ENCODE measurements at places on chromosomes 11 and 22.

DNA sequence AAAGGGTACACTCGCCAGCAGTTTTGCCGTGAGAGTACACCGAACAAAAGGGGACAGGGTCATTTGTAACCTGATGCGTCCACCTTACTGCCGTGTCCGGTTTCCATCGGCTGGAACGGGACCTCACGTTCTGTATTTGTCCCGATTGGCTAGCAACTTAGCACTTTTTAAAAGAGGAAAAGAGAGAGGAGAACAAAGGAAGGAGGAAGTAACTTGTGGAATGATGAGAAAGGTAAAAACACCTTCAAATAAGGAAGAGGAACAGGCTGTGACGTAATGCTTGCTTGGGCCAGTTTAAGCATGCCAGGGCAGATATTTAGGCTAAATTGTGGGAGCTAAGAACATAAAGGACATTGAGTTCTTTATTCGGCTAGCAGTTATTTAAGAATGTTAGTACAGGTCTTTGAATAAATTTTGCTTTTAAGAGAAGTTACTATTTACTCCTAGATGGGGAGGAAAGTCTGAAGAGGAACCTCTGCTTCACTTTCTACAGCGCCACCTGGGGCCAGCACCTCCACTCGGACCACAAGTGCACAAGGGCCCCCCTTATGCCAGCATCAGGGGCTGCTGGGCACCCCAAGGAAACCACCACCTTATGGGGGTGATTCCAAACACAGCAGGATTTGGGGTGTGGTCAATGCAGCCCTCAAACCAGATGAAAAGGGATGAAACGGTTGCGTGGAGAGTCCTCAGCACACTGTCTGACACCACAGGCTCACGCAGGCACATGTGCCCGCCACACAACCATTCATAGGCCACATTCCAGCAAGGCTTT lies 5.8 kb downstream of the ARSA start:
- no peak for DNase-seq

DNA sequence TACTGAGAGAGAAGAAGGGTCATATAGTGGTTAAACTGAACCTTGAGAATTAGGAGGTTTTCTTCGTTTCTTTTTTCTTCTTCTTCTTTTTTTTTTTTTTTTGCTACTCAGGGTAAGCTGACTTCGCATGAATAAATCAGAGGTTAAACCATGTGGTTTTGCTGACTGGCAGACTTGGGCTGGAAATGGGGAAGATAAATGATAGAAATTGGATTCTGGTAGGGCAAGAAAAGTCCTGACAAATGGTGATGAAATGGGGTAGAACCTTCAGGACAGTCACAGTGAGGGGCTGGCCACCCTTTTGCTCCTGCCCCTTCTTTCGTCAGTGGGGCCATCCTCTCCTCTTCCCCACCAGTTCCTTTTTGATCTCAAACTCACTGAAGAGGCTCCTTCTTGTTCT lies 1.6 kb upstream of the SWAP70 start:
- no peak for DNase-seq

DNA sequence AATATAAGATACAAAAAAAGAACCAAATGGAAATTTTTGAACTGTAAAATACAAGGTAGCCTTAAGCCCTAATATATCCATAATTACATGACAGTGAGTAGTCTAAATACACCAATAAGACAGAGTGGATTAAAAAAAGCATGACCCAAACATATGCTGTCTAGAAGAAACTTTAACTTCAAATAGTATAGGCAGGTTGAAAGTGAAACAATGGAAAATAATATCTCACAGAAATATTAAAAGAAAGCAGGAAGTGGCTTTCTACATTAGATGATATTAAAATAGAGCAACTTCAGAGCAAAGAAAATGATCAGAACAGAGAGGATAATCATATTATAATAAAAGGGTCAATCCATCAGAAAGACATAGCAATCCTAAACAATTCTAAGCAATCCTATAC lies 21.8 kb downstream of the DCUN1D5 start:
- no peak for DNase-seq

GRCh38 chr11:79226126-79226525 lies 214.7 kb downstream of the TENM4 start:
- DNase-seq, result no peak

GRCh38 chr22:29892315-29893156 lies 9.6 kb downstream of the MTMR3 start:
- DNase-seq, result no peak

GRCh38 chr11:117039900-117040299 lies 58.3 kb downstream of the SIK3 start:
- no peak for DNase-seq

DNA sequence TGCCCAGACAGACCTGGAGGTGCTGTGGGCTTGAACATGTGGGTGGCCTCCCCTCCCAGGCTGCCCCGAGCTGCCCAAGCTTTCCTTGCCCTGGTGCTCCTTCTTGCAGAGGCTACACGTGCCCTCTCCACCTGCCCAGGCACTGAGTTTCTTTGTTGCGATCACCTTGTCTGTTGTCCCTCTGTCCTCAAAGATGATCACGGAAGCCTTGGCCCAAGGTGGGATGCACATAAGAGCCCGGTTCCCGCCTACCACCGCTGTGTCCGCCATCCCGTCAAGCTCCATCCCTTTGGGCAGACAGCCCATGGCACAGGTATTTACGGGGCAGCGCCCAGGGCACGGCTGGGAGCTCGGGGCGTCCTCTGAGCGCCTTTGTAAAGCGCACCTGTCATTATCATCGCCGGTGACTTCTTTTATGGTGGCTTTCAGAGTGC lies 67.5 kb downstream of the MED15 start:
- DNase-seq, result no peak

GRCh38 chr22:38927033-38927781 lies 30.2 kb upstream of the APOBEC3A start:
- DNase-seq, result no peak

DNA sequence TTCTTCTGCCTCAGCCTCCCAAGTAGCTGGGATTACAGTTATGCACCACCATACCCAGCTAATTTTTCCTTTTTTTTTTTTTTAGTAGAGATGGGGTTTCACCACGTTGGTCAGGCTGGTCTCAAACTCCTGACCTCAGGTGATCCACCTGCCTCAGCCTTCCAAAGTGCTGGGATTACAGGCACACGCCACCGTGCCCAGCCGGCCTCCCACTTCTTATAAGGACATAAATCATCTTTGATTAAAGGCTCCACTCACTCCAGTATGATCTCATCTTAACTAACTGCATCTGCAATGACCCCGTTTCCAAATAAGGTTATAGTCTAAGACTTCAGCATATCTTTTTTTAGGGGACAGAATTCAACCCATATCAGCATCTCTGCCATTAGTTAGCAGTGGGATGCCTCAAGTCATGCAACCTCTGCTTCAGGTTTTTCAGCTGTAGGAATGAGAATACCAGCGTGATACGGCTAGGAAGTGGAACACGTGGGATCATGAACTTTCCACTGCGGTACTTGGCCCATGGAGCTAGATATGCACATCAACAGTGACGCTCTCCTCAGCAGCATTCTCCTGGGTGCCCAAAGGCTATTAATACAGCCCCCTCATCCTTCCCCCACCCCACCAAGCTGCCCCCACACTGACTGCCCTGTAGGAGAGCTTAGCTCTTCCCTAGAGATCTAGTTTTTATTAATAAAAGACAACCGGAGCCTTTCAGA lies 41.4 kb downstream of the MCHR1 start:
- DNase-seq, result no peak

DNA sequence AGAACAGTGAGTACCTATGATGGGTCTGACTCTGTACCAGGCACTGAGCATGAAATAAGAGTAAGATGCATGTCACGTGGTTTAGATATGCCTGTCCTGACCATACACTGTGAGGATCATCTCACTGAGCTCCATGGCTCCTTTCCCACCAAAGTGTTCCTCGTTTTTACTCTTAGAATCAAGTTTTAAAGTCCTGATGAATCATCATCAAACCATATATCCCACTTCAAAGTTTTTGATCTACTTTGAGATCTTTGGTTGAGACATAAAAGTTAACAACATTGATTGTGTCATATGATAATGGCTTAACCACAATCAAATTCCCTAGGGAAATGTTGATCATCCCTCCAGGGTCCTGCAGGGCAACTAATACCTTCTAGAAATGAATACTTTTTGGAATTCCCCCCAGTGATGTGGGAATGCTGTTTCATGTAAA lies 12.8 kb downstream of the ETS1 start:
- no peak for DNase-seq

DNA sequence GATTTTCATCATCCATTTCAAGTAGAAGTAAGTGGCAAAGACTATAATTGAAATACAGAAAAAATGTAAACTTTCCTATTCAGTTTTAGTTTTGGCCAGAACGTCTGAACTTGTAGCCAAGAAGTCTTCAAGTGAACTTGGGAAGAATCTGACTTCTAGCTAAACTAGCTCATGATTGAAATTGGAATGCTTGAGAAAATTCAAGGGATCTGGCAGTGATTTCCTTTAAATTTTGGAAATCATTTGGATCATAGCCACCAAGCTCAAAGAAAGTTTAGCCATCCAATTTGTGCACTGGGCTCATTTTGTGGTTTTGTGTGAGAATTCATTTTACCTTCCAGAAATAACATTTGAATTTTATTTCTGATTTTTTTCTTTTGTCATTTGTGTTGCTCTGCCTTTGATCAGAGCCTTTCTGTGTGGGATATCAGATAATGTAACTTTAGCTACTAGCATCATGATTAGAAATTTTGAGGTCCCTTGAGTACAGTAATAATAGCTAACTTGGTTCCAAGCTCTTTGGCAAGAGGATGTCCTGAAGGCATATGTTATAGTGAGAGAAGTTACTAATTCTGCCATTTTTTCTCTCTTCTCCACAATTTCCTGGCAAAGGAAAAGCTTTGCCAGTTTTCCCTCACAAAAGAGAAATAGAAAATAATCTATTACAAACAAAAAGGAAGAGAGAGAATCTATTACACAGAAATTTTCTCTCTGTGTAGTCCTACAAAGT lies 2123.7 kb upstream of the RAG2 start:
- no peak for DNase-seq

DNA sequence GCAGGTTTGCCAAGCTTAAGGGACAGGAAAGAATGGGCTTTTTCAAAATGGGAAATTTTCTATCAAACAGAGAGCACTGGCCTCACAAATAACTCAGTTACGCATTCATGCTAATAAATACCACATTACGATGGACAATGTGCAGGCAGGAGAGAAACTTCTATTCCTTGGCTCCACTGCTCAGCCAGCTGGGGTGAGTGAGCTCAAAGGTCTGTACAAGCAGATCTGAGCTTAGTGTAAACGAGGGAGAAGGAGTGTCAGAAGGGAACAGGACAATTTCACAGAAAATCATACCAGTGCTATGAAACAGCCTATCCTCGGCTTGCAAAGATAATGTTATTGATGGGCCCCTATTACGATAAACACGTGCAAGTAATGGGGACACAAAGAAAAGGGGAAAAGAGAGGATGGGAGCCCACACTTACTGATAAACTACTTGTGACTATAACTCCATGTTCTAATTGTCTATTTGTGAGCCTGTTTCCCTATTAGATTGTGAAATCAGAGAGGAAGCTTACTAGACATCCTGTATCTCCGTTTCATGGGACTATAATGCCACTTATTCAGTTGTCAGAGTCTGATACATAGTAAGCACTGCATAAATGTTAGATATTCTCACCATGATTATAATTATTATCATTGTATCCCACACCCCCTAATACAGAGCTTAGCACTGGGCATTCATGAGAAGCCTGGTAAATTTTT lies 46.3 kb downstream of the AMOTL1 start:
- no peak for DNase-seq

DNA sequence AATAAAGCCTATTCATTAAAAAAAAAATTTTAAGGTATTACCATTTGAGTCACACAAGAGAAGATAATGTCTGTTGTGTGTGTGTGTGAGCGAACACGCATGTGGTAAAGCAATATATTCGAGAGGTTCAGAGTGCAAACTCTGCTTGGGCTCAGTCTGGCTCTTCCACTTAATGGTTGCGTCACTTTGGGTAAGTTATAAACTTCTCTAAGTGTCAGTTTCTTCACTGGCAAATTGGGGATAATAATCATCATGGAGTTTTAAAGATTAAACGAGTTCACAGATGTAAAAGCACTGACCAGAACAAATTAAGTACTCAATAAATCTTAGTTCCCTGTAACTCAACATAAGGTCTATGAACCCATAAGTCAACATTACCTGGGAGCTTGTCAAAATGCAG lies 37.0 kb downstream of the SIK3 start:
- no peak for DNase-seq

DNA sequence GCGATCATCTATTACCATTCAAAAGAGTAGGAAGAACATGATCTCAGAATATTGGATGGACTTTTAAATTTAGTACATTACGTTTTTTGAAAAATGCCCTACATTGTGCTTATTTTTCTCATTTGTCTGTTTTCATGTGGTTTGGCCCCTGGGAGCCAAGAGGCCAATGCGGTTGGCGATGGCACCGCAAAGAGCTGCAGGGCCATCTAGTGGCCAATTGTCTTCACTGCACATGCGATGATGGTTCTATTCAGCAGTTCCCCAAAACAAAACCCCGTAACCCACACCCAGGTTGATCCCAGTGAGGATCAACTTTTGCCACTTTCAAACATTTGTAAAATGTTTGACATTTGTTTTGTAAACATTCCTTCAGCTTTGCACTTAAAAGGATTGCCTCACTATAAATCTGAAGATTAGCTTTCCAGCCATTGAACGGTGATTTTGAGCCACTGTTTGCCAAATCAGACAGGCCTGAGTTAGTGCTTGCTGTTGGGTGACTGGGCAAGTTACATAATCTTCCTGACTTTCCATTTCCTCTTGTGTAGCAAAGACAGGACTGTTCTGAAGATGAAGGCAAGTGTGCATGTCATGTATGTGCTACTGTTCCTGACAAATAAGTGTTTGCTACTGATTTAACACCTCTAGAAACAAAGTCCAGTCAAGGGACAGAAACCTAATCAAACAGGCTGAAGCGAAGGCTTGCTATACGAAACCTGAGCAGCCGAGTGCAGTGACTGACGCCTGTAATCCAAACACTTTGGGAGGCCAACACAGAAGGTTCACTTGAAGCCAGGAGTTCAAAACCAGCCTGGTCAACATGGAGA lies 29.2 kb upstream of the XBP1 start:
- peak; percentile 80 for DNase-seq

DNA sequence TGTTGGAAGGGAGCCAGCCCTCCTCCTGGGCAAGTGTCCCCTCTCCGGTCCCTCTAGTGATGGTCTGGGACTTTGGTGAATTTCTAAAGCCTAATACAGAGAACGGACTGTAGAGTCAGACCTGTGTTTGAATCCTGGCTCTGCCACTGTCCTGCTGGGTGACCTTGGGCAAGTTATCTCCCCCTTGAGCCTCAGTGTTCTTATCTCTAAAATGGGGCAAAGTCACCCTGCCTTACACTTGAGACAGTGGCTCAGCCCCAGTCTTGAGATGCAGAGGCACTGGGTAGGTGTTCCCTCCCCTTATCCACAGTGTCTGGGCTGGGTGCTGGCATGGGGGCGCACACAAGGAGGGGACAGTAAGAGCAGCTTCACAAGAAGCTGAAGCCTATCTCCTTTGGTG lies 20.9 kb downstream of the DGAT2 start:
- no peak for DNase-seq

- DNase-seq, result no peak
These were observed 56.3 kb downstream of the LRRC74B start for GRCh38 chr22:21101877-21102638.

DNA sequence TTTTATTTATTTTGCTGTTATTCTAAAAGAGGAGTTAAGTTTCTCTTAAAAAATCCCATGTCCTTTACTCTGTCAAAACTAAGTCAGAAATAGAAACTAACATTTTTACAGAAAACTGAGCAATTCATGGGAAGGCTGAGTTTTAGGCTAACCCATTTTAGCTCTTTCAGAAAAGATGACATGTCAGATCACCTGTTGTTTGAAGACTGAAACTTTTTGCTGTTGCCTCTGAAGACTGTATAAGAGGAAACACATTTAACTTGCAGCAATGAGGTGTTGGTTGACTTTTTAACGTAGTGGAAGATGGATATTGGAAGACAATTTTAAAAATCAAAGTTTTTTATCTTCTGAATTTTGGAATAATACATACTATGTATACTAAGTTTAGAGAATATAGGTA lies 115.4 kb downstream of the METTL15 start:
- no peak for DNase-seq
